ENCODE measurements at places on chromosomes 5 and 9. TPM values are rescaled to one million over a fixed set of nuclear protein-coding genes. Genes with fewer than 3 reads are reported as not detected.

NR4A3 gene
- total RNA-seq = 0.17 TPM

CDHR2 gene
- total RNA-seq = 1.3 TPM

TLR4 gene
- 0.06 TPM for total RNA-seq

HACD4 gene
- 15.0 TPM for total RNA-seq

BARX1 gene
- total RNA-seq = not detected

FCN1 gene
- not detected for total RNA-seq

TOMM5 gene
- 88.7 TPM for total RNA-seq

CRB2 gene
- not detected for total RNA-seq

RAI14 gene
- 0.50 TPM for total RNA-seq

PPP1R26 gene
- total RNA-seq = 0.52 TPM

SHROOM1 gene
- 0.98 TPM for total RNA-seq

SAXO1 gene
- 0.10 TPM for total RNA-seq

FAXDC2 gene
- total RNA-seq = not detected

TNFSF8 gene
- total RNA-seq = 88.8 TPM

IRX4 gene
- not detected for total RNA-seq

DNA sequence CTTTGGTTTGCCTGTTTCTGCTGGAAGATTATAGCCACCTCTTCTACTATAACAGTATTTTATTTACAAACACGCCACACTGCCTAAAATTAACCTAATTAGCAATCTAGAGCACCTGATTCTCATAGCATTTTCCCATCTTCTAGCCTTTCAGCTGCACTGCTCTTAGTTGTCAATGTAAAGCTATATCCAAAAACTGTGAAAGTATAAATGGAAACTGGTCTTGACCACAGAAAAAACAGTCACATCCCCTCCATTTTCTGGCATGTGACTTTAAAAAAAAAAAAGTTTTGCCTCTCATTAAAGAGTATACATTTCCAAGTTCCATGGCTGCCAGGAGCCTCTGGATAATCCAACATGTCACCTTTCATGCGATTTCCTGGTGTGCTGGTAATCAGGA lies 287.8 kb downstream of the DTWD2 start:
- H3K27me3 ChIP-seq = no peaks in the 10 kb centered on the region
- no peaks in the 10 kb centered on the region for H3K36me3 ChIP-seq
- H3K4me1 ChIP-seq = no peaks in the 10 kb centered on the region

DNA sequence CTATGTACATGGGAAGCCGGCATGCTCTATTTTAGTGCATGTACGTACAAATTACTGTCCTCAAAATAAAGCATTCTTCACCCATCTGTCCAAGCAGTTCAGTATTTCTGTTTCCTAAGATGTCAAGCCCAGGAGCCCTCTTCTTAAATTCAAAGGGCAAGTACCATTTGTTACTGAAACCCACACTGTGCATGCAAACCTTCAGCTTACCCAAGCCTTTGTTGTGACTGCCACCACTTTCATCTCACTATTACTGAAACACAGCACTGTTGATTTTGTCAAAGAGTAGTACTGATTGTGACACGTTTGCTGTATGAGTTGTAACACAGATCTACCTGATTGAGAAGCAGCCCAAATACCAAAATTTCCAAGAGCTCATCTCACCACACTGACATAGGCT lies 390.4 kb upstream of the IZUMO3 start:
- no peaks in the 10 kb centered on the region for H3K27me3 ChIP-seq
- no peak for DNase-seq
- no peak overlapping the region for H3K4me3 ChIP-seq
- no peaks in the 10 kb centered on the region for H3K36me3 ChIP-seq
- no peaks in the 10 kb centered on the region for H3K4me1 ChIP-seq
- no peak overlapping the region for H3K27ac ChIP-seq

- peaks cover 2% of the 10 kb centered on the region for H3K27me3 ChIP-seq
- no peak overlapping the region for H3K4me3 ChIP-seq
- H3K4me1 ChIP-seq = peaks cover 4% of the 10 kb centered on the region
- no peak for DNase-seq
- H3K27ac ChIP-seq = no peak overlapping the region
These were observed 216.0 kb upstream of the KLF4 start for GRCh38 chr9:107705521-107705920.

- H3K4me1 ChIP-seq = peaks cover 28% of the 10 kb centered on the region
- no peak overlapping the region for H3K27ac ChIP-seq
- H3K4me3 ChIP-seq = no peak overlapping the region
- no peak for DNase-seq
- H3K27me3 ChIP-seq = no peaks in the 10 kb centered on the region
These were observed 306.3 kb downstream of the TLE4 start for GRCh38 chr9:79877943-79878602.

- no peak overlapping the region for H3K27ac ChIP-seq
- H3K4me3 ChIP-seq = no peak overlapping the region
- H3K36me3 ChIP-seq = no peaks in the 10 kb centered on the region
- no peak for DNase-seq
- H3K4me1 ChIP-seq = no peaks in the 10 kb centered on the region
These were observed 64.8 kb downstream of the GRIN3A start for GRCh38 chr9:101673642-101674041.

DNA sequence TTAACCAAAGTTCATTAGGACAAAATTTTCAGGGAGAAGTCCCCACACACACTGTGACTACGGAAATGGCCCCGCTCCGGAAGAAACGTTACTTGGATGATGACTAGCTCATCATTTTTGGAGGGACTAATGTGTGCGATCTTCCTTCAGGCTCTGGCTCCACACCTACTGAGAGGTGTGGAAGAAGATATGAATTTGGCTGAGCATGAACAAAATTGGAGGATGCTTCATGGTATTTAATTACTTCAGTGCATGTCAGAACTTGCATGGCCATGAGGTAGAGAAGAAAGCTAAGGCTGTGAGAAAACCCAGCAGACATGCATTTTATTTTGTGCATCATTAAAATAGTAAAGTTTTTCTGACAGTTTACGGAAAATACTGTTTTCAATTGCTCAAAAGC lies 202.1 kb upstream of the TLE4 start:
- no peak overlapping the region for H3K4me3 ChIP-seq
- H3K36me3 ChIP-seq = no peaks in the 10 kb centered on the region
- no peaks in the 10 kb centered on the region for H3K4me1 ChIP-seq
- H3K27ac ChIP-seq = no peak overlapping the region

DNA sequence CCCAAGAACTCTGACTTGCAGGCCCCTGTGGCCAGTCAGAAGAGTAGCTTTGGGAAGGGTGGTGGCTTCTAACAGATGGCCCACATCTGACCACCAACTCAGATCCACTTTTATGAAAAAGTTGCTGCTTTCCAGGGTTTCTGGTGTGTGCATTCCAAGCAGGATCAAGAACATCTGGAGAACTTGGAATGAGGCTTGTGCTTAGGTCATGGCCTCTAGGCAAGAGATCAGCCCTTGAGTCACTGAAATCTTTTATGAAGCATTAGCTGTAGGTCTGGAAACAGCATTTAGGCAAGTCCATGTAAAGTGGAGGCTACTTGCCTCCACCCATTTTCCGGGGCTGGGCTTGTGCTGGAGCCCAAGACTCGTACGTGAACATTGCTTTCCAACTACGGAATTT lies 433.3 kb downstream of the SH3GL2 start:
- no peak overlapping the region for H3K4me3 ChIP-seq
- no peaks in the 10 kb centered on the region for H3K4me1 ChIP-seq
- H3K27me3 ChIP-seq = no peaks in the 10 kb centered on the region
- no peaks in the 10 kb centered on the region for H3K36me3 ChIP-seq
- H3K27ac ChIP-seq = no peak overlapping the region

GRCh38 chr5:28734396-28734795 lies 1696.0 kb upstream of the CDH9 start:
- no peak overlapping the region for H3K4me3 ChIP-seq
- no peaks in the 10 kb centered on the region for H3K27me3 ChIP-seq
- no peak for DNase-seq
- no peaks in the 10 kb centered on the region for H3K36me3 ChIP-seq

DNA sequence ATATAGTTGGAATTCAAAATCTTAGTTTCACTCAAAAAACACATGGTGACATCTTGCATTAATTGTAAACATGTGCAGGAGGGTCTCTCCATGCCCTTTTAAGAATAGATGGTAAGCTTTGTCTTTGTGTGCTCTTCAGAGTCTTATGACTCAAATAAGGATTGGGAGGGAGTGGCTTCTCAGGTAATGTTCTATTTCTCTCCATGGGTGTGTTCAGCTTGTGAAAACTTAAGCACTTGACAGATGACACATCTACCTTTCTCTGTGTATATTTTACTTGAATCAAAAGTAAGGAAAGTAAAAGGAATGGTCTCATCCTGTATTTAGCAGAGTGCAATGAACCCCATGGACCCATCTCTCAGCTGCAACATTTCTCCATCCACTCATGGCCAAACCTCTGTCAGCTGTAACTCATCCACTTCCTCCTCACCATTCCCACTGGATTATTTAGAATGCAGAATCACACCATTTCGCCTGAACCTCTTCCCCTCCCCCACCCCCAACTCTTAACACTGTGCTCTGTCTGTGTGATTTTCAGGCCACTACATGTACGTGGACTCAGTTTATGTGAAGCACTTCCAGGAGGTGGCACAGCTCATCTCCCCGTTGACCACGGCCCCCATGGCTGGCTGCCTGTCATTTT lies 82.1 kb downstream of the MAMDC2 start:
- H3K4me3 ChIP-seq = no peak overlapping the region
- H3K27ac ChIP-seq = no peak overlapping the region
- H3K27me3 ChIP-seq = no peaks in the 10 kb centered on the region
- H3K4me1 ChIP-seq = no peaks in the 10 kb centered on the region

- H3K4me3 ChIP-seq = peak overlapping the region; percentile 95
- DNase-seq = no peak
- H3K27ac ChIP-seq = peak overlapping the region; percentile 98
- H3K36me3 ChIP-seq = peaks cover 56% of the 10 kb centered on the region
- H3K27me3 ChIP-seq = no peaks in the 10 kb centered on the region
- H3K4me1 ChIP-seq = peaks cover 39% of the 10 kb centered on the region
These were observed 943 bp downstream of the NOP16 start for GRCh38 chr5:176387384-176387925.

GRCh38 chr9:33297432-33297831 lies 7.1 kb downstream of the NFX1 start:
- H3K4me3 ChIP-seq = peak overlapping the region; percentile 9
- DNase-seq = peak; percentile 12
- peak overlapping the region; percentile 52 for H3K27ac ChIP-seq
- no peaks in the 10 kb centered on the region for H3K27me3 ChIP-seq
- H3K4me1 ChIP-seq = peaks cover 59% of the 10 kb centered on the region
- peaks cover 66% of the 10 kb centered on the region for H3K36me3 ChIP-seq

GRCh38 chr5:18736051-18736398 lies 1101.8 kb downstream of the TAF11L14 start:
- H3K36me3 ChIP-seq = peaks cover 44% of the 10 kb centered on the region
- H3K4me3 ChIP-seq = no peak overlapping the region
- DNase-seq = no peak
- no peaks in the 10 kb centered on the region for H3K27me3 ChIP-seq
- peaks cover 21% of the 10 kb centered on the region for H3K4me1 ChIP-seq

GRCh38 chr9:79431019-79431679 lies 140.6 kb upstream of the TLE4 start:
- H3K4me1 ChIP-seq = no peaks in the 10 kb centered on the region
- no peak for DNase-seq
- H3K27me3 ChIP-seq = peaks cover 5% of the 10 kb centered on the region
- no peaks in the 10 kb centered on the region for H3K36me3 ChIP-seq
- no peak overlapping the region for H3K4me3 ChIP-seq

DNA sequence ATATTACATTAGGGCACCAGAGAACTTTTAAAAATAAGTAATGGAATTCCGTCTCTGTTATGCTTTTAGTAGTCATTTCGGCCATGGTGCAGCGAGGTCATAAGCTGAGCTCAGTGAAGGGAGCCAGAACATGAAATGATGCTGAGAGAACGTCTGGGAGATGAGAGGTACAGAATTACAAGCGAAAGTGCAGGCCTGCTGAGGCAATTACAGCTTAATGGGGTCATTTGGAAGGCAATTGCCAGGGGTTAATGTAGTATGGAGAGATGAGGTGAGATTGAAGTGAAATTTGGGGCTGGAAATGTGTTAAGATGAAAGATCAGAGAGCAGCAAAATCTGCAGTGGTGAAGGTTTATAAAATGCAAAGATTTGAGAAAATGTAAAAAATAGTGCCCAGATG lies 96.5 kb downstream of the PBX3 start:
- no peak overlapping the region for H3K27ac ChIP-seq
- peaks cover 1% of the 10 kb centered on the region for H3K36me3 ChIP-seq
- H3K27me3 ChIP-seq = no peaks in the 10 kb centered on the region
- DNase-seq = no peak

- DNase-seq = no peak
- no peak overlapping the region for H3K27ac ChIP-seq
- H3K4me3 ChIP-seq = no peak overlapping the region
- H3K27me3 ChIP-seq = no peaks in the 10 kb centered on the region
These were observed 437.7 kb upstream of the KLF4 start for GRCh38 chr9:107927276-107927675.

GRCh38 chr9:33818167-33818846 lies 1.3 kb downstream of the UBE2R2 start:
- peak overlapping the region; percentile 84 for H3K4me3 ChIP-seq
- peaks cover 11% of the 10 kb centered on the region for H3K36me3 ChIP-seq
- no peaks in the 10 kb centered on the region for H3K27me3 ChIP-seq
- H3K27ac ChIP-seq = peak overlapping the region; percentile 92

GRCh38 chr9:112562235-112562958 lies 75.8 kb downstream of the KIAA1958 start:
- no peaks in the 10 kb centered on the region for H3K36me3 ChIP-seq
- no peak overlapping the region for H3K4me3 ChIP-seq
- H3K4me1 ChIP-seq = no peaks in the 10 kb centered on the region
- H3K27ac ChIP-seq = no peak overlapping the region

DNA sequence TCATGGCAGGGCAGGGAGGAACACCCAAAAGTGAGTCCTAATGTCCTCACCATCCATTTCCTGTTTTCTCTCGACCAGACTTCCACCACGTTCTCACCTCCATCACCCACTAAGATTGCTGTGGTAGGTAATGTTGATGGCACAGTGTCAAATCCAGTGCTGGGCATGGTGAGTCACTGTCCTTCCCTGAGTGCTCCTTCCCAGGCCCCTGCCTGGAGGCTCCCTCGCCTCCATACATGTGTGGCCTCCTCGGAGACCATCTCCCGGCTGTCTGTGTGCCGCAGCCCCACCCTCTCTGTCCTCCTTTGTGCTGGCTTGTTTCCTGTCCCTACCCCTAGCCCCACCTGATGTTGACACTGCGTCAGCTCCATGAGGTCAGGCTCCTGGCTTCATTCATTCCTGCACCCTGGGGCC lies 177.5 kb downstream of the SYK start:
- DNase-seq = no peak
- no peak overlapping the region for H3K4me3 ChIP-seq
- no peak overlapping the region for H3K27ac ChIP-seq
- H3K27me3 ChIP-seq = peaks cover 2% of the 10 kb centered on the region

DNA sequence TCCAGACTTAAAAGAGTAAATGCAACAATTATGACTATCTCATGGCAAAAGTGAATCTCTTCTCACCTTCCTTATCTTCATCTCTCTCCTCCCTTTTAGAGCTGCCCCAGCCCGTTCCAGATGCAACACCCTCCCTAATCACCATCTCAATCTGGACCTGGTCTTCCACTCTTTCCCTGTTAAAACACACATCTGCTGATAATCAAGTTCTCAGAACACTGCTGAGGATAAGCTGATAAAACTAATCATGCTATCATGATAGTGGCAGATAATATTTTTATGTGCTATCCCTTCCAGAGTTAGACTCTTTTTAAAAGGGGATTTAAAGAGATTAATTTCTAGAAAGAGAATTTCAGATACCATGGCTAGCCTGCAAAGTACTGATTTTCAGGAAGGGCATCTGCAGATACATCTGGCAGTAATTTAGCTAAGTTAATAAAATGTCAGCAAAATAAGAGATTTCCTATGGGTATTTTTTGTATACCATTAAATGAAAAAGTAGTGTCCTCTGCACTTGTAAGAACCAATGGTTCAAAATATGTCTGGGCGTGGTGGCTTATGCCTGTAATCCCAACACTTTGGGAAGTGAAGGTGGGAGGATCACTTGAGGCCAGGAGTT lies 17.2 kb downstream of the SGTB start:
- no peak overlapping the region for H3K27ac ChIP-seq
- H3K4me3 ChIP-seq = no peak overlapping the region
- no peaks in the 10 kb centered on the region for H3K27me3 ChIP-seq
- H3K4me1 ChIP-seq = no peaks in the 10 kb centered on the region
- H3K36me3 ChIP-seq = peaks cover 27% of the 10 kb centered on the region

Data from activated CD4-positive, alpha-beta T cell treated with anti-CD3 and anti-CD28 coated beads, Interleukin-2, amount 10 ng/mL, durations not matched to agents 7 days and 5 days (primary cell).